ENCODE measurements at places on chromosomes 4 and X. TPM values are rescaled to one million over a fixed set of nuclear protein-coding genes. Genes with fewer than 3 reads are reported as not detected.

The CFAP99 gene
- 0.17 TPM for total RNA-seq

The NWD2 gene
- total RNA-seq, result not detected

The MAGEB2 gene
- total RNA-seq, result not detected

The TTC29 gene
- not detected for total RNA-seq

The TCEAL6 gene
- total RNA-seq, result not detected

The P2RY8 gene
- total RNA-seq, result 139 TPM

The PLCXD1 gene
- 35.8 TPM for total RNA-seq

The F8A1 gene
- 6.4 TPM for total RNA-seq

The HSFX1 gene
- not detected for total RNA-seq

The RHOH gene
- total RNA-seq, result 302 TPM

The MAGIX gene
- 0.89 TPM for total RNA-seq

The SSX4 gene
- total RNA-seq, result not detected

The CXorf66 gene
- not detected for total RNA-seq

The TMPRSS11B gene
- total RNA-seq, result not detected

The EDNRA gene
- total RNA-seq, result not detected

The MID1IP1 gene
- 37.0 TPM for total RNA-seq

The PCDH7 gene
- not detected for total RNA-seq

The DACH2 gene
- not detected for total RNA-seq

The SGMS2 gene
- total RNA-seq, result 0.08 TPM

The SCML1 gene
- total RNA-seq, result 59.1 TPM

The FRMPD4 gene
- not detected for total RNA-seq

The UGT2A1 gene
- not detected for total RNA-seq

The OPRPN gene
- not detected for total RNA-seq

The FTHL17 gene
- not detected for total RNA-seq

The EDA gene
- 2.4 TPM for total RNA-seq
